ENCODE measurements at places on chromosomes 4 and X.

GRCh38 chrX:140167551-140167950 is 202.2 kb upstream of the CXorf66 start:
- no peak for DNase-seq

- DNase-seq, result peak; percentile 37
These were observed 315.9 kb downstream of the MAPK10 start for GRCh38 chr4:86043755-86044592.

DNA sequence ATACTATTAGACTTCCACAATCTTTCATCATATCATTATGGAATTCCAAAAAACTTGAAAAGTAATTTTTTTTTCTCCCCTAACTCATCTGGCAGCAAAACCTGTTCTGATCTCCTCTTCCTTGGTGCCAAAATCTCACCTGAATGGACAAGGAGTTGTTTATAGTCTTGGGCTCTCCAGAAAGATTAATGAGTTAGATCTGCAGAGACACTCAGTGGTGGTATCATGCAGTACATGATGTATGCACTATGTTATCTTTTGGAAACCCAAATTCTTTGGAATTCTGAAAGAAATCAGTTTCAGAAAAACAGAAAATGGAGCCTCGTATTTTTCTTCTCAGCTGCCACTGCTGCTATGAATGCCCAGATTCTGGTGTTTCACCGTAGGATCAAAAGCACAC is 11.7 kb downstream of the GPM6B start:
- no peak for DNase-seq

GRCh38 chr4:98176531-98176930 is 33.3 kb upstream of the STPG2 start:
- DNase-seq, result no peak

- DNase-seq, result no peak
These were observed 220.6 kb upstream of the ARSJ start for GRCh38 chr4:114200026-114200425.

- peak; percentile 35 for DNase-seq
These were observed 56.4 kb downstream of the SPCS3 start for GRCh38 chr4:176376032-176376614.

- peak; percentile 87 for DNase-seq
These were observed 16.5 kb upstream of the RHOH start for GRCh38 chr4:40180356-40180755.
